Ureter (tissue), 1 donor: ENCODE measurements at places on chromosomes 11 and 22. TPM values are rescaled to one million over a fixed set of nuclear protein-coding genes. Genes with fewer than 3 reads are reported as not detected.

Gene FGF3
- not detected for total RNA-seq

Gene OR8K5
- total RNA-seq: not detected

Gene ELFN2
- total RNA-seq: 0.10 TPM

Gene DCDC1
- 1.6 TPM for total RNA-seq

Gene MARK2
- total RNA-seq: 61.5 TPM

Gene GALNT18
- 13.3 TPM for total RNA-seq

Gene SLC22A8
- not detected for total RNA-seq

Gene RBMXL2
- total RNA-seq: not detected

Gene GLYATL1
- total RNA-seq: 2.4 TPM

Gene GGTLC3
- total RNA-seq: 0.57 TPM

Gene ALDH3B2
- 85.9 TPM for total RNA-seq

Gene UBQLNL
- total RNA-seq: 1.4 TPM

Gene LGALS12
- not detected for total RNA-seq

Gene CHEK1
- total RNA-seq: 2.8 TPM

Gene VSIG2
- total RNA-seq: 215 TPM

Gene KCTD21
- total RNA-seq: 6.7 TPM

Gene MMP8
- total RNA-seq: not detected

Gene PLAAT5
- 2.1 TPM for total RNA-seq
